ENCODE measurements at places on chromosomes 5 and 9. TPM values are rescaled to one million over a fixed set of nuclear protein-coding genes. Genes with fewer than 3 reads are reported as not detected.

GRCh38 chr9:34689512-34689911 is 1.6 kb downstream of the CCL19 start:
- DNase-seq: no peak

DNA sequence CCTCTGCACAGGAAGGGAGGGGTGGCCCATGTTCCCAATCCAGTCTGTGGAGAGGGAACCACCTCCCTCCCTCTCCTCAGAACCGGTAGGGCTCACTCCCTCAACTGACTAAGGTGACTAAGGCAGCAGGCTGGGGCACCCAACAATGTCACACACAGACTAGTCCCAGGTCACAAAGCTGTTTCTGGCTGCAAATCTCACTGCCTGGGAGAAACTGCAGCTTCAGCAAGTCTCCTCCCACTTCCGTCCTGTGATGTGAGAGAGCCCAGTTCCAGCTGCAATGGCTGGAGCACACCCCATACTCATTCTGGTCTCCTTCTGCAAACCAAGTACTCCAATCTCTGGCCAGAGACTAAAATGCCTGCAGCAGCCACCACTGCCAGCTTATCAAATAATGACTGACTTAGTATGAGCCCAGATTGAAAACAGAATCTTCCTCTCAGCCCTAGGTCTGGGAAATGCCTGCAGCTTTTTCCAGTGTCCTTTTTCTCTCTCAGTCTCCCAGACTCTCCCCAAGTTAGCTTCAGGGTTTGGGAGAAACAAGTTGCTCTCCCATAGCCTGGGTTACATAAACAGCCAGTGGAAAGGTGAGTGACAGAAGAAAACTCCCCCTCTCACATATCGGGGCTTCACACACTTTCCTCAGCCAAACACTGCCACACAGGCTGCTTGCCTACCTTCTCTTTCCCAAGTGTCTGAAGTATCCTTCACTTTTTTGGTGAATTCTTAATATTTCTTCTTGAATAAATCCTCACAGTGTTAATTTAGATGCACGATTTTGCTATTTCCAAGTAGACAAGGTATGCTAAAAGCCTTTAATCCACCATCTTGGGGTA is 247.4 kb upstream of the RASA1 start:
- DNase-seq: peak; percentile 30

SH3TC2 gene
- 6.4 TPM for total RNA-seq

PRR16 gene
- 0.35 TPM for total RNA-seq

PCA3 gene
- 0.05 TPM for total RNA-seq
